ENCODE measurements at places on chromosomes 2 and 18. TPM values are rescaled to one million over a fixed set of nuclear protein-coding genes. Genes with fewer than 3 reads are reported as not detected.

Gene RNF181
- 39.8 TPM for total RNA-seq

Gene HJURP
- total RNA-seq: 8.0 TPM

Gene MOGAT1
- not detected for total RNA-seq

Gene VWC2L
- total RNA-seq: 4.3 TPM

Gene PID1
- total RNA-seq: 25.0 TPM

Gene RUFY4
- total RNA-seq: not detected

Gene NAT8
- total RNA-seq: not detected

Gene CIB4
- not detected for total RNA-seq

Gene SRD5A2
- 0.18 TPM for total RNA-seq

Gene FAM210A
- 20.0 TPM for total RNA-seq

Gene OTX1
- not detected for total RNA-seq

Gene ANKAR
- total RNA-seq: 29.4 TPM

Gene NEU2
- not detected for total RNA-seq

Gene FAM124B
- total RNA-seq: 5.2 TPM
